ENCODE measurements at places on chromosomes 5 and 9. TPM values are rescaled to one million over a fixed set of nuclear protein-coding genes. Genes with fewer than 3 reads are reported as not detected.

Gene PCDHGA8
- total RNA-seq = 0.48 TPM

Gene CHSY3
- total RNA-seq = 0.99 TPM

Gene ELOVL7
- 31.5 TPM for total RNA-seq

DNA sequence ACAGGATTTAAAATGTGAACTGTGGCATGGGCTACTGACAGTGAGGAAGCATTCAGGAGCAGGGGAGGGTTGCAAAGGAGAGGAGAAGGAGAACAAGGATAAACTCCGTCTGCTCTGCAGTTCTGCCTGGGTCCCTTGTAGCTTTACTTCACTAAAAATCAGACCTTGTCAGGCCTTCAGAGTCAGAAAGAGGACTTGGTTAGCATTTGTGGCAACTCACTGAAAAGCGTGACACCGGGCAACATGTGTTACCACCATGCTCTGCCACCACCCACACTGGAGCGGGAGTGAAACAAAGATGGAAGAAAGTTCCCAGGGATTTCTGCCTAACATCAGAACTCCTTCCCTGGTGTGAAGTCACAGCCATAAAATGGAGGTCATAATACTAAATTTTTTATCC is 19.3 kb downstream of the FYB1 start:
- H3K4me3 ChIP-seq = no peak overlapping the region
- H3K27me3 ChIP-seq = no peaks in the 10 kb centered on the region
- H3K36me3 ChIP-seq = no peaks in the 10 kb centered on the region
- H3K27ac ChIP-seq = peak overlapping the region; percentile 43
- H3K4me1 ChIP-seq = no peaks in the 10 kb centered on the region
- no peak for DNase-seq

DNA sequence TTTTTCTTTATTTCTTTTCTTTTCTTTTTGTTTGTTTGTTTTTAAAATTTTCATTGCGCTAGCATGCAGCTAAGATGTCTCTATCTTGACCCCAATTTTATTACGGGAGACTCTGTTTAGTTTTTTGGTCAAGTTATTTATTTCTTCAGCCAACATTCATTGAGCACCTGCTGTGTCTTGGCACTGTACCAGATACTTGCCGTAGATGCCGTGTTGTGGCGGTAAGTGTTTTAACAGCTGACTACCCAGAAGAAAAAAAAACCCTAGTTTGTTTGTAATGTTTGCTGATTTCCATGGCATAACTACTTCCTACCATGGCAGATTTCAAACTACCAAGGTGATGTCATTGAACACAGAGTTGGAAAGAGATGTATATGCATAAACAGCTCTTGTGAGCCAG is 65.0 kb downstream of the UGCG start:
- H3K36me3 ChIP-seq = no peaks in the 10 kb centered on the region
- peaks cover 5% of the 10 kb centered on the region for H3K4me1 ChIP-seq
- DNase-seq = peak; percentile 35

- no peaks in the 10 kb centered on the region for H3K36me3 ChIP-seq
- peak overlapping the region; percentile 11 for H3K27ac ChIP-seq
- no peaks in the 10 kb centered on the region for H3K27me3 ChIP-seq
- no peak overlapping the region for H3K4me3 ChIP-seq
- no peak for DNase-seq
- H3K4me1 ChIP-seq = no peaks in the 10 kb centered on the region
Measured at GRCh38 chr5:170289764-170290163, 7.8 kb downstream of the LCP2 start.

Measured in colonic mucosa (tissue), 4 donors.